ENCODE measurements at places on chromosomes 1 and 21.

GRCh38 chr1:84724128-84724860 is 34.0 kb upstream of the SSX2IP start:
- no peak for DNase-seq

GRCh38 chr1:2383576-2383975 is 7.8 kb downstream of the MORN1 start:
- DNase-seq: no peak

DNA sequence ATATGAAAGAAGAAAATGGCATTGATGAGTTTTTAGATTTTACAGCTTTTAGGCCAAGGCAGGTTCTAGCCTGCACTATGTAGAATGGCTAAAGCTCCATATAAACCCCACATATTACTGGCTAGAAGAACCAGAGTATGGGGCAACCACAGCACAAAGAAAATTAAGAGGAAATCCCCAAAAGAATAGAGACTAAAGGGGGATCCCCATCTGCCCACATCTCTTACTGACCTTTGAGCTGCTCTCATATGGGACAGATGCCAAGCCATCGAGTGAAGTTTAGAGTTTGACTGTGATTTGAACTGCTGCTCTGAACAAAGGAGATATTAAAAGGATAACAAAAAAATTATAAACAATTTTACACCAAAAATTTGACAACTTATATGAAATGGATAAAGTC is 102.2 kb upstream of the HAO2 start:
- DNase-seq: no peak

DNA sequence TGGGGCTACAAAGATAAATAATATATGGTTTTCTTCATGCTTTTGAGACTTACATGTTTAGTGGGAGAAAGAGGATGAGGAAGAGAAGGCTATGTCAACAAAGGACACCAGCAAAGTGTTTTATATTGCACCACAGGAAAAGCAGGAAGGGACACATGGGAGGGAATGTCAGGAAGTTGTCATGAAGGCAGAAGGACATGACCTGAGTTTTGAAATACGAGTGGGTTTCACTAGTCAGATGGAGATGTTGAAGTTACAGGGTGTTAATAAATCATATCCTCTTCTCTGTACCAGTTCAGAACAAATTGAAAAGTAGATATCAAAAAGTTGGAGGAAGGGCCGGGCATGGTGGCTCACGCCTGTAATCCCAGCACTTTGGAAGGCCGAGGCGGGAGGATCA is 18.2 kb upstream of the AGO1 start:
- no peak for DNase-seq

- no peak for DNase-seq
Observed at GRCh38 chr1:169707912-169708604, 3.4 kb downstream of the SELL start.

DNA sequence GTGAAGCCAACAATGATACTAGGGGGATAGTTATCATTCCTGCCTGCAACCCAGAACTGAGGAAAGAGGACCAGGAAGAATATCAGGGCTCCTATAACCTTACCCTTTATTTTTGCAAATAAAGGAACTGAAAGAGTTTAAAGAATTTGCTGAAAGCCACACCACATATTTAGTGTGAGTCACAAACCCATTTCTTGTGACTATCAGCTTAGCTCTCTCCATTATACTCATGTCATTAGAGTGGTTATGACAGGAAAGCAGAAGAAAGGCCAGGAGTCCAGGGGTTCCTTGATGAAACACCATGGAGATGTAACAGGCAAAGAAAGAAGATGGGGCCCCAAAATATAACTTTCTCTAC is 141.1 kb upstream of the SAMSN1 start:
- no peak for DNase-seq

DNA sequence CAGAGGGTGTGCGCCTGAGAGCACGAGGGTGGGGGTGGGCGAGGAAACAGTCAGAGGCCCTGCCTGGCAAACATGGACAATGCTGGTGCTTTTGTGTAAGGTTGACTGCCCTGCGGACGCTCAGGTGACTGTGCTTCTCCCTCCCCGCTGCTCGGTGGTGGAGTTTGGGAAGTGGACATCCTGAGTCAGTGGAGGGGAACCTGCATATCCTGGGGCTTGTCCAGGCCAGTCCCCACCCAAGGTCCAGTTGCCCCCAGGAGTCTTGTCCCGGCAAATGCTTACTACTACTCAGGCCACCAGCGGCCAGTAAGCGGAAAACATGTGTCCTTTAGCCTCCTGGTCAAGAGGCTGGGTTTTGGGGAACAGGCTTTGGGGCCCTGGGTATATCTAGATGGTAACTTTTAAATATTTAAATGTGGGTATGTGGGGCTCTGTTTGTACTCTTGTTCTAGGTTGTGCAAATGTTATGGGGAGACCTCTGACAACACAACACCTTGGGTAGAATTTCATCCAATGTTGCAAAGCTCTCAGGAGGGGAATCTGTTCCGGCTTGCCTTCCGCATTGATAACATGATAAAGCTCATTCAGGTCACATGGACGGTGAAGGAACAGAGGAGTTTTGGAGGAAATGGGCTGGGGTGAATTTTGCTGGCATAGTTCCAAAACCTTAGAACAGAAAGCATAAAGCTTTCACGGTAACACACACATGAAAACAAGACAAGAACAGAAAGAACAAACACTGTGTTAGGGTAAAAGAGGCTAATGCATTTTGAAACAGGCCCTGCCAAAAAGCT is 364.9 kb downstream of the PRDM2 start:
- DNase-seq: no peak

DNA sequence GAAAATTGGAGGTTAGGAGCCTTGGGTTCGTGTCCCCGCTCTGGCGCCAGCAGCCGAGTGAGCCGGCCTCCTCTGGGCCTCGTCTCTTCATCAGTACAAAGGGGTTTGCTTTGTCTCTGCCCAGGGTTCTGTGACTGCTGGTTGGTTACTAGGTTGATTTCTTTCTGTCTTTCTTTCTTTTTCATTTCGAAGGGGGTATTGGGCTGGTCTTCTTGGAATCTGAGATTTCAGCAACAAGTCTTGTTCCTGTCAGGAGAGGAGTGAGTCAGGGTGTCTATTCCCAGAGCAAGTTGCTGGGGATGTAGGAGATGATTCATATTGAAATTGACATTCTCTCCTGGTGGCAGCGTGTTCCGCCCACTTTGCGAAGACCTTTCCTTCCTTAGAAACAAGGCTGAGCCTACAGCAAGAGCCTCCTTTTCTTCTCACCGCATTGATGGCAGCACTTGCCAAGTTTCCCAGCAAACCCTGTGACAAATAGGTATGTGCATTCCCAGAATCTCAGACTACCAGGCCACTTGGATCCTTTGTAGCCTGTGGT is 79.2 kb downstream of the MAN1C1 start:
- DNase-seq: no peak

GRCh38 chr1:119771016-119771415 is 2.3 kb upstream of the HMGCS2 start:
- peak; percentile 25 for DNase-seq

DNA sequence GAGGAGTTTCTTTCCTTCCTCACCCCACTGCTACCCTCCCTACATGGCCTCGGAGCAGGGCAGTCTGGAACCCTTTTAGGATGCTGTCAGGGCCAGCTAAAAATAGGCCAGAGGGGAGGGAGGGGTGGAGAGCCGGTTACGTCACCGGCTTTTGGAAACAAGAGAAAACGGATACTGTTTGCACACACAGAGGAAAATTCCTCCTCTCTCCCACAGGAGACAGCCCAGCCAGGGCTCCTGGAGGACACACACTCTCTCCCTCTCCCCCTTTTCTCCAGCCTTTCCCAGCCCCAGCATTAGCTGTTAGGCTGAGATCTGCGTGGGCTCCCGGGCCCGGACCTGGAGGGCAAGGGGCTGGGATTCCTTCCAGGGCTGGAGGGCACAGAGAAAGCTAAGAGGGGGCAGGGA is 20.0 kb upstream of the ALDH4A1 start:
- peak; percentile 28 for DNase-seq

DNA sequence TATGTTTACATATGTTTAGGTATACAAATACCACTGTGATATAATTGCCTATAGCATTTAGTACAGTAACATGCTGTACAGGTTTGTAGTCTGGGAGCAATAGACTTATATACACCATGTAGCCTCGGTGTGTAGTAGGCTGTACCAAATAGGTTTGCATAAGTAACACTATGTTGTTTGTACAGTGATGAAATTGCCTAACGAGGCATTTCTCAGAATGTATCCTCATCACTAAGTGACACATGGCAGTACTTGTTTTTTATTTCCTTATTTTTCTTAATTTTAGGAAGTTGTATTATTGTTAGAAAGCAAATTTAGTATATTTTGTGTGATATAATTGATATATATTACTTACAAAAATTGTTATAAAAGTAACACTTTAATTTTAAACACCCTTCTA is 840.9 kb downstream of the LTN1 start:
- no peak for DNase-seq

DNA sequence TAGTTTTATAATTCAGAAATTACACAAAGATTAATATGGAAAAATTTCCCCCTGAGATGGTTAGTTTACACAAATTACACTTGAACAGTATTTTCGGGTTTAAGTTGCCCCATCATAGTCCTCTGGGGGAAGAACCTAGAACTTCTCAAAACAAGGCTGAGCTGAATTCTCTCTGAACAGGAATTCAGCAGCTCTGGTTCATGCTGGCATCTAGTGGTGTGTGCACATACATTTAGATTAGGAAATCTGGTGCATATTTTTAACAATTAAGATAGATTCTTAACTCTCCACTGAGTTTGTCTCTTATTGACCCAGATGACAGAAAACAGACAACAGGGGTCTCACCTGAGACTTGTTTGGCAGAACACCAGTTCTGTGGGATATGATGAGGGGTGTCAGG is 410.7 kb downstream of the DSCAM start:
- DNase-seq: no peak

- DNase-seq: no peak
Observed at GRCh38 chr1:29962831-29963247, 726.5 kb downstream of the PTPRU start.

GRCh38 chr1:10901091-10901890 is 104.8 kb upstream of the CASZ1 start:
- no peak for DNase-seq

- DNase-seq: no peak
Observed at GRCh38 chr1:245971711-245972085, 535.4 kb downstream of the SMYD3 start.

DNA sequence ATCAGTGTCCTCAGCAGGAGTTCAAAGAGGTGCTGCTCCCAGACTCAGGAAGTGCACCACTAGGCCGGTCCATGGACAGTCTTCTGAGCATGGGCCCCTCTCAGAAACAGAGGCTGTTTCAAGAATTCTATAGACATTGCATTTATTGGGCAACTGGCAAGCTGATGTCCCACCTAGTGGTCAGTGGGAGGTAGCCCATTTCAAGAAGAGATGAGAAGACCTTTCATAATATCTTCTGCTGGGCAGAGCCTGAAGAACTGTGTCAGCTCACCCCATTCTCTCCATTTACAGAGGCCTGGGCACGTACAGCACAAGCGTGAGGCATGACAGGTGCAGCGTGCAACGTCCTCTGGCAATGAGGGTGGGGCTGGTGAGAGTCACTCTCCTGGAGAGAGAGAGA is 216.0 kb downstream of the DYRK1A start:
- DNase-seq: no peak

DNA sequence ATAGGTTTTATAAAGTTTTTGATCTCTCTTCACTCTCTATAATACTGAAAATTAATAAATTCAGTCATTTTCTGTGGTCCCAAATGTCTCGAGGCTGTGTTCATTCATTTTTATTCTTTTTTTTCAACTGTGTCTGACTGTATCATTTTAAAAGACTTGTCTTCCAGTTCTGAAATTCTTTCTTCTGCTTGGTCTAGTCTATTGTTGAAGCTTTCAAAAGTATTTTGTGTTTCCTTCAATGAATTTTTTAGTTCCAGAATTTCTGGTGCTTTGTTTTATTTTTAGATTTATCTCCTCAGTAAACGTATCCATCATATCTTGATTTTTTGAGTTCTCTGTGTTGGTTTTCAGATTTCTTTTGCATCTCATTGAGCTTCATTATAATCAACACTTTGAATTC is 161.0 kb upstream of the CHRM3 start:
- no peak for DNase-seq

- no peak for DNase-seq
Observed at GRCh38 chr1:223344491-223344890, 19.5 kb downstream of the SUSD4 start.

DNA sequence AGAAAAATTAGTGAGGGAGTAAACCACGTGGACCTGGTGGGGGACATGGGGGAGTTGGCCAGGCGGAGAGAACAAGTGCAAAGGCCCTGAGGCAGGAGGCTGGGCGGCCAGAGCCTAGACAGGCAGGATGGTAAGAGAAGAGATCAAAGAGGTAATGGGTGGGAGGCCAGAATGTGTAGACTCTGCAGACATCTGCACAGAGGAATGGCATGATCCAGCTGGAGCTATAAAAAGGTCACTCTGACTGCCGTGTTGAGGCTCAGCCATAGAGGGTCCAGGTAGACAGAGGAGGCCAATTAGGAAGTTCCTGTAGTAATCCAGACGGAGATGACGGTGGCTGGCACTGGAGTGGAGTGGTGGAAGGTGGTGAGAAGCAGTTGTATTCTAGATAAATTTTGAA is 3.6 kb downstream of the H6PD start:
- DNase-seq: no peak

DNA sequence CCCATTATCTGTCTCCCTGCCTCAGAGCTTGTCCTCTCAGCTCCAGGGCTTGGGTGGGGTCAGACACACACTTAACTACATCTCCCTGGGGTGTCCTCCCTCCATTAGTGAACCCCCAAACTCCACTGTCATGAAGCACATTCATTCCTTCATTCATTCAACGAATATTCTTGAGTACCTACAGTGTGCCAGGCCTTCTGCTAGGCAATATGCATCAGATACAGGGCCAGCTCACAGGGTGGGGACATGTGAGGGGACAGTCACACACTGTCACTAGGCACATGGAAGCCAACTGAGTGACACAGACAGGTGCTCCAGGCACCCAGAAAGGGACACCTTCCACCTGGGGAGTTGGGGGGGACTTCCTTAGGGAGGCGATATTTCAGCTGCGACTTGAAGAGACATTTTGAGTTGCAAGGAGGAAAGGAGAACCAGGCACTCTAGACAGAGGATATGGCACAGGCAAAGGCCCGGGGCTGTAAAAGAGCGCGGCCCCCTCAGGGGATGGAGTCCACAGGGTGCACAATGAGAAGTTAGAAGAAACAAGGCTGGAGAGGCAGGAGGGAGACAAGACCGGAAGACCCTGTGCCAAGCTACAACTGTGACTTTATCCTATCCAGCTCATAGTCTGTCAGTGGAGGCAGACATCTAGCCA is 8.7 kb upstream of the S100A8 start:
- DNase-seq: no peak

GRCh38 chr1:204989266-204990058 is 53.5 kb upstream of the CNTN2 start:
- DNase-seq: peak; percentile 88
